T follicular helper cell (primary cell): ENCODE measurements at places on chromosomes 6 and 20.

GRCh38 chr6:165936660-165937059 is 231.0 kb downstream of the TBXT start:
- DNase-seq, result no peak

GRCh38 chr20:50891138-50891537 is 40.1 kb downstream of the ADNP start:
- no peak for DNase-seq

DNA sequence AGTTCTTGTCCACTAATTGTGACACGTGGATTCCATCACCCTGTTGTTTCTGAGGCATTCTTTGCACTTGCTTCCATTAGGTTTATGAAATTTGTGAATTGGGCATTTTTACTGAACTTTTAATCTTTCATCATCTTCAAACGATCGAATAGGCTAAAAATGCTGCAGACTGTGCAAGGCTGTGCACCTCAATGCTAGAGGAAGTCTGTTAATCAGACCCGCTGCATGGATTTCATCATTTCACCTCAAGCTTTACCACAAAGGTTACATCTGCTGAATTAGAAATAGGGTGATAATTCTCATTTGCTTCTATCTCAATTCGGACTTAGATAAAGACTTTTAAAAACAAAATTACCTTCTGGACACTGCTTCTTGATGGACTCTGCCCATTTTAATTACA is 27.8 kb upstream of the F13A1 start:
- no peak for DNase-seq

DNA sequence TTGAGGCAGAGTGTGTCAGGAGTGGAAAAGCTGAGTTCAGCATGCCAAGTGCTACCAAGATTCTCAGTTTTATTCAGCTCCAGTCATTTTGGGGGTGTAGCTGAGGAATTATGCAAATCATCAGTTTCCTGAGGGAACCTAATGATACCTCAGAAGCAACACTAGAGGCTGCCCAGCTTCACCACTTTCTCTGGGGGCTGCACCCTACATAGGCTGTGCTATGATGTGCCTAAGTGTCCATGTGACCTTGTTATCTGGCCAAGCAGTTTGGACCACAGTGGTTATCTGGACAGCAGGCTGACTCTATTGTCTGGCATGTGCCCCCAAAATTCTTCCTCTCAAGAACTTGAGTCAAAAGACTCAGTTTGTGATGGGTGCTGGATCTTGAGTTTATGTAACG is 374.6 kb upstream of the SYNCRIP start:
- no peak for DNase-seq

- no peak for DNase-seq
Observed at GRCh38 chr20:40197691-40198090, 491.3 kb downstream of the MAFB start.

DNA sequence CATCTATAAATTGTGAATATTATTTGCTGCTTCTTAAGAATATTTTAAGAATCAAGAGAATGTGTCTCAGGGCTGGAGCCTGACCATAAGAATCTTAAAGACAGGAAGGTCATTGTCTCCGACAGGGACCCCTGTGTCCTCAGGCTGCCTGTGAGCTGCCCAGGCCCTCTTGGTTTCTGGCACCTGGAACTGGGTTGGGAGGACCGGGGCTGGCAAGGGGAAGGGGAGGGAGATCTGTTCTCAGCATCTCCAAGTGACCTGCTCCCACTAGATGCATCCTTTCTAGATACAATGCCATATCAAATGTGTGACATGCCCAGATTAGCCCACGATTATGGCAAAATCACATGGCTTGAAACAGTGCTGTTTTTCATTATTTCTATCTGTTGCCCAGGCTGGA is 110.5 kb downstream of the SCML4 start:
- DNase-seq, result no peak

DNA sequence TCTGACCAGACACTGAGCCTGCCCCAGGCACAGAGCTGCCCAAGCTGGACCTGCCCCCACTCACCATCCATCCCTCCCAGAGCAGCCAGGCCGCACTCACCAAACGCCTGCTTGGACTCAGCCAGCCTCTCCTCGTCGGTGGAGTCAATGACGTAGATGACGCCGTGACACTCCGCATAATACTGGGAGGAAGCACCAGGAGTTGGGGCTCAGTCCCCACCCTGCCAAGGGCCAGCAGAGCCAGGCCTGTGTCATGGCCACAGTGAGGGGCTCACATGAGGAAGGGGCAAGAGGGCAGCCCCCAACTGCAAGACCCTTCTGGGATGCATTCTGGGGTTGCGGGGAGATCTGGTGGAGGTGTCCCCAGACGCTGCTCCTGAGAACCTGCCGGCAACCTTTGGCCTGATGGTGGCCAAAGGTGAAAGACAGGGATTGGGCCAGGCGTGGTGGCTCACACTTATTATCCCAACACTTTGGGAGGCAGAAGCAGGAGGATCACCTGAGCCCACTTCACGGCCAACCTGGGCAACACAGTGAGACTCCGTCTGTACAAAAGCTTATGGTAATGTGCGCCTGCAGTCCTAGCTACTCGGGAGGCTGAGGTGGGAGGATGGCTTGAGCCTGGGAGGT is 5.6 kb downstream of the ARFRP1 start:
- no peak for DNase-seq

DNA sequence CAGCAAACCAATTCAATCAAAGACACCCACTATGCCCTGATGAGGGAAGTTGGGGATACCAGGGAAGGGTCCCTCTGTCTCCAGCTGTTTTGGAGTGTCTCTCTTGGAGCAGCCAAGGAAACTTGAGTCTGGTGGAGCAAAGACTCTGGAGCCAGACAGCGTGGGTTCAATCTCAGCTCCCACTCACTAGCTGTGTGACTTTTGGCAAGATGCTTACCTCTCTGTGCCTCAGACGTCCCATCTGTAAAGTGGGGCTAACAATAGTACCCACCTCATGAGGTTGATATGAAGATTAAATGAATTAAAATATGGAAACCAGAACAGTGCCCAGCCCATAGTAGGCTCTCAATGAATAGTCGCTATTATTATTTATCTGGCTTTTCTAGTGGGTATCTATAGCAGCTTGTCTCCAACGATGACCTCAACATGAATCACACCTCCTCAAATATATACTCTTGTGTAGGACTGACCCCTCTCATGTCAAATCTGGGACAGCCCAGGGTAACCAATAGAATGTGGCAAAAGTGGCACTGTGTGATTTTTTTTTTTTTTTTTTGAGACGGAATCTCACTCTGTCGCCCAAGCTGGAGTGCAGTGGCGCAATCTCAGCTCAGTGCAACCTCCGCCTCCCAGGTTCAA is 99.2 kb upstream of the FOXP4 start:
- DNase-seq, result no peak

GRCh38 chr20:21433329-21433890 is 36.1 kb upstream of the NKX2-4 start:
- DNase-seq, result no peak

DNA sequence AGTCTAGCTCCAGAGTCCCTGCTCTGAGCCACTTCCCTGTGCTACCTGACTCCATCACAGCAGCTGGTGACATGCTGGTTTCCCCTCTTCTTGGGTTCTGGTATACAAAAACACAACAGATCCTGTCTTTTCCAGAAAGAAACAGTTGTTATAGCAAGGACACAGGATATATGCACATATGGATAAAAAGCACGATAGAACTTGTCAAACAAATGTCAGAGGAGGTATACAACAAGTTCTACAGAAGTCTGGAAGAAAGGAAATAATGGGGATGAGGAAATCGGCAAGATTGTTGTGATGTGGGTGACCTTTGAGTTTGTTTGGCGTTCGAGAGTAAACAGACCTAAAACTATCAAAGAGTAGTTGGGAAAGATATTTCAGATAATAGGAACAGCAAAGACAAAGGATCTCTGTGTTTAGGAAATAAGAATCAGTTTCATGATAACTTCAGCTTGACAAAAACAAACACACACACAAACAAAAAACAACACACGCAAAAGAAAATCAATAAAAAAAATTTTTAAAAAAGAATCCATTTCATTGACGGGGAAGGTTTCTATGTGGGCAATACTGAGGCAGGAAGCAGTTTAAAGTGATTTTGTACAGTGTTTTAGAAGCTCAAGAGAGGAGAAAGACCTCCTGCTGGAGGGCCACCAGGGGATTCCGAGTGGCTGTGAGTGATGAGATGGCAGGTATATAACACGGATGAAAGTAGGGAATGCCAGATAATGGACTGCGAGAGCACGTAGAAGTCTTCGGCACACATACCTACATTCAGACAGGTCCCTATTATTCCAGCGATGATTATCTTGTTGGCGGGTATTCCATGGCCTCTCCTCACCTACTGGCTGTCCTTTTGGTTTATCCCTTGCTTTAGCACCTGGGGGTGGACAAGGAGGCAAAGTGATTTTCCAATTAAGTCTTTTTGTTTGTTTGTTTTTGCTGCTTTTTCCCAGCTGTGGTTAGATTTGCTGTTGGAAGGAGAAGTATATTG is 174.9 kb downstream of the HS3ST5 start:
- DNase-seq, result no peak

DNA sequence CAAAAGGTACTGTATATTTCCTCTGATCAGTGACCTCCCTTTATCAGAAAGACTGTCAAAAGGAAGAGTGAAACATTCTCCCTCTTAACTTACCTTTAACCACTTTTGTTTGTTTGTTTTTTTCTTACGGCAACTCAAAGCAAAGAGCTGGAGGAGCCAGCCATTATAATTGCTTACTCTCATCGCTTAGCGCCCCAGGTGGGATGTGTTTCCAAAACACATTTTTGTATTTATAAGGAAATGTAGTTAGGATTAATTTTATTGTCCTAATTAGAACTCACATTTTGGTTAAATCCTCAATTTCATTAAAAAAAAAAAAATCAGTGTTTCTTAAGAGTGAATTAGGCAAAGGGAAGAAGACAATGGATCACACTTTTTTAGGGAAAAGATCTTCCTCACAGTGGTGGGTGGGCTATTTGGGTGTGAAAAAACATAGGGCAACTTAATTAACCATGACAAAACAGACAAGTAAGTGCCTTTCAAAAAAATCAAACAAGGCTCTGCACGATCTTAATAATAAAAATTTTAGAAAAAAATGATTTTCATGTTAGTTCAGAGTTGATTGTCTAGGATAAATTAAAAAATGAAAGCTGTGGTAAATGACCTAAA is 1.2 kb upstream of the PHACTR2 start:
- DNase-seq, result no peak

GRCh38 chr20:54793291-54793992 is 318.0 kb downstream of the DOK5 start:
- no peak for DNase-seq

DNA sequence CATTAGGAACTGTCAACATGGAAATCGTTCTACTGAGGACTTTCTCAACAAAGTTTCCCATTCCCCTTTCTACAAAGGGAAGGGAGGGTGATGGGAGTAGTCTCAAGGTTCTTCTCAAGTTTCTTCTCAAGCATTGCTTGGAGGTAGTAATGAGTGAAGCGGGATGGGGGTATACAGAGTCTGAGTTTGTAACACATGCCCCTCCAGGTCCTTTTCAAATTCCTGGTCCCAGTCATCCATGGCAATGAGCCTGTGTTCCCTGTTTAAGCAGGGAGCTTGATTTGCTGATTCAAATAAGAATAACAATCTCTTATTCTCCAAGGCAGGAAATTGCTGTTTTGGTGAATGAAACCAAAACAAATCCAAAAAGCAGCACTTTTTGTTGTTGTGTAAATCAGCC is 45.5 kb downstream of the MYLK4 start:
- no peak for DNase-seq

GRCh38 chr6:46989398-46989797 is 52.7 kb downstream of the ADGRF1 start:
- no peak for DNase-seq

GRCh38 chr6:137036566-137037300 is 8.0 kb downstream of the IL20RA start:
- no peak for DNase-seq

- DNase-seq, result no peak
Observed at GRCh38 chr6:47446669-47447330, 30.8 kb upstream of the CD2AP start.

DNA sequence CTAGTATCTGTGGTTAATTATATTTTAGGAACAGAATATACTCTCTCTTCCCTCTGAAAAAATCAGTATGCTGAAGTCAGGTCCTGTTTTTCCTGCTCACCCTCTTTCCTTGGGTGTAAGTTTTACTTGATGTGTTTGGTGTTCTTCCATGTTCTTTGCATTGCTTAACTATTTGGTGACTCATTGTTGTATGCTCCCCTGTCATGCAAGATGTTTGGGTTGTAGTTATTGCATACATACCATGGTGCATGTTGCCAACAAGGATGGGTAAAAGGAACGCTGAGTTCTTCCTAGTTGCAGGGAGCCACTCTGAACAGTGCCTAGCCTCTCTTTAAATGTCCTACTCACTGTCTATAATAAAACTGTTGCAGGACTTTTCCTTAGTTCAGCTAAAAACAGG is 207.9 kb upstream of the LAMP5 start:
- DNase-seq, result no peak

DNA sequence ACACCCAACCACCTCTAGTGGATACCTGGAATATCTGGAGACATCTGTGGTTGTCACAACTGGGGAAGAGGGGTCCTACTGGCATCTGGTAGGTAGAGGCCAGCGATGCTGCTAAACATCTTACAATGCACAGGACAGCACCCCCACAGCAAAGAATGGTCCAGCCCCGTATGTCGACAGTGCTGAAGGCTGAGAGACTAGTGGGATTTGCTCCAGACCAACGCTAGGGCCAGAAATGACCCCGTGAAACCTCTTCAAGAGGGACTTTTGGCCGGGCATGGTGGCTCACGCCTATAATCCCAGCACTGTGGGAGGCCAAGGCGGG is 7.2 kb downstream of the PREX1 start:
- no peak for DNase-seq

- no peak for DNase-seq
Observed at GRCh38 chr20:58706975-58707681, 14.5 kb downstream of the NPEPL1 start.

DNA sequence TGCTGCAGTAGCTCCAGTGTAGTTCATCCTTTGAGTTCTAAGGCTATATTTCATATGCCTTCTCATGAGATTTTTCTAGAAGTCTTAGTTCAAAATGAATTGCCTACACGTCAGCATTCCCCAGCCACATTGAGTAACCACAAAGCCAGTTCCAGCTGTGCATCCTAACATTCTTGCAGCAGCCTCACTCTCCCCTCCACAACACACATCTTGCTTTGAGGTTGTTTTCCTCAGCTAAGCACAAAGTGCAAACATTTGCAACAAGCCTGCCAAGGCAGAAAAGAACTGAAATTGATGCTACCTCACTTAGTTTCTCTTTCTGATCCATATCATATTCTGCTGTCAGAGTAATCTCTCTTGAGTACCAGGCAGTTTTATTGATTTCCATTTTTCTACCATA is 160.7 kb upstream of the KCNQ5 start:
- DNase-seq, result no peak
